Sciatic nerve (tissue), 2 donors: ENCODE measurements at places on chromosomes 6 and 20. TPM values are rescaled to one million over a fixed set of nuclear protein-coding genes. Genes with fewer than 3 reads are reported as not detected.

Gene PNLDC1
- not detected for total RNA-seq

Gene TCP11
- not detected for total RNA-seq

Gene SLC9A8
- total RNA-seq, result 14.4 TPM

Gene TCFL5
- total RNA-seq, result 14.6 TPM

Gene STK38
- 39.7 TPM for total RNA-seq

Gene CD24
- 3.3 TPM for total RNA-seq

Gene TMEM170B
- total RNA-seq, result 9.5 TPM

Gene APCDD1L
- 0.53 TPM for total RNA-seq

Gene ZNF322
- total RNA-seq, result 35.0 TPM

Gene SRSF6
- total RNA-seq, result 129 TPM
